ENCODE measurements at places on chromosomes 2 and 18. TPM values are rescaled to one million over a fixed set of nuclear protein-coding genes. Genes with fewer than 3 reads are reported as not detected.

Gene B3GNT7
- total RNA-seq = 4.4 TPM

Gene LYPD6
- 7.5 TPM for total RNA-seq

Gene MATN3
- 0.87 TPM for total RNA-seq

Gene SP5
- total RNA-seq = not detected

Gene CHRNA1
- 0.40 TPM for total RNA-seq
